ENCODE measurements at places on chromosomes 12 and 14.

DNA sequence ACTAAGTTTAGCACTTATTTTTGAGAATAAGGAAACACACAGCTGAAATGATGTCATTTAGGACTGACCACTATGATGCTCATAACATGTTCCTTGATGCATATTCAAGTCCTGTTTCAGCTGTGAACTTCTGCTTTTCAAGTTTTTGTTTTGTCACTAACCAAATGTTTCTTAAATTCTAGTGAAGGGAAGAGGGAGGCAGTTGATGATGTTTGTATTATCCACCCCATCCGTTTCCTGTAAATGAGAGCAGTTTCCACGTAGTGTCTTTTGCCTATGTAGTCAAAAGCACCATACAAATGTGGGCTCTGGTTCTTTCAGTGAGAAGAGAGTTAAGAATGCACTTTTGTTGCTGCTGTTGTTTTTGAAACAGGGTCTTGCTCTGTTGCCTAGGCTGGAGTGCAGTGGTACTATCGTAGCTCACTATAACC, 491.8 kb downstream of the PCNX1 start:
- peak; percentile 15 for DNase-seq

- DNase-seq: peak; percentile 3
These were observed 96.6 kb downstream of the EMP1 start for GRCh38 chr12:13293096-13293495.

- DNase-seq: no peak
These were observed 332.7 kb upstream of the FKBP4 start for GRCh38 chr12:2462087-2462486.

- DNase-seq: no peak
These were observed 337.6 kb upstream of the CLEC14A start for GRCh38 chr14:38593476-38593875.

GRCh38 chr14:89588840-89589296, 171.8 kb upstream of the FOXN3 start:
- no peak for DNase-seq

GRCh38 chr12:52254180-52254964, 20.1 kb upstream of the KRT86 start:
- DNase-seq: no peak

DNA sequence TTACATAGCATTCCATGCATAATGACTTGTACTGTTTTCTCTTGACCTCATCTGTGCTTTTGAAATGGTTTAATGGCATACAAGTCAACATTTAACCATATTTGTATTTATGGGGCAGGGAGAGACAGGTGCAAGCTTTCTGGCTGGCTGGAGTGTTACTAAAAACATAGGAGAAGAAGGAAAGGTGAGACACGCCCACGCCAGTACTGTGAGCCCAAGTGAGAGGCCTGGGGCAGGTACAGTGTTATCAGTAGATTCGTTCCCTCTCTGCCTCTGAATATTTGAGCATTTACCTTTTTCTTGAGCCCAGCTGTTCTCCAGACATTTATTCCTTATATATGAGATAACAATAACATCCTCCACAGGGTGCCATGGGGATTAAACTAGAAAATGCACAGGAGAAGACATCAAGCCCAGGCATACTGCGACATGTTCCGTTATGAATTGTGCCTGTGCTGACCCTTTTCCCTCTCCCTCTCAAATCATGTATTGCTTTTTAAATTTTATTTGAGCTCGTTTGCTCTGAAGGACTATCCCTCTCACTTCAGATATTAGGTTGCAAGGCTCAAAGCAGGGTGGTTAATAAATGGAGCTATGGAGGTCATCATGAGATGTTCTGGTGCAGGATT, 34.6 kb upstream of the TUBA1C start:
- no peak for DNase-seq

- DNase-seq: peak; percentile 21
These were observed 1.6 kb downstream of the MGAT4C start for GRCh38 chr12:86254399-86255107.

DNA sequence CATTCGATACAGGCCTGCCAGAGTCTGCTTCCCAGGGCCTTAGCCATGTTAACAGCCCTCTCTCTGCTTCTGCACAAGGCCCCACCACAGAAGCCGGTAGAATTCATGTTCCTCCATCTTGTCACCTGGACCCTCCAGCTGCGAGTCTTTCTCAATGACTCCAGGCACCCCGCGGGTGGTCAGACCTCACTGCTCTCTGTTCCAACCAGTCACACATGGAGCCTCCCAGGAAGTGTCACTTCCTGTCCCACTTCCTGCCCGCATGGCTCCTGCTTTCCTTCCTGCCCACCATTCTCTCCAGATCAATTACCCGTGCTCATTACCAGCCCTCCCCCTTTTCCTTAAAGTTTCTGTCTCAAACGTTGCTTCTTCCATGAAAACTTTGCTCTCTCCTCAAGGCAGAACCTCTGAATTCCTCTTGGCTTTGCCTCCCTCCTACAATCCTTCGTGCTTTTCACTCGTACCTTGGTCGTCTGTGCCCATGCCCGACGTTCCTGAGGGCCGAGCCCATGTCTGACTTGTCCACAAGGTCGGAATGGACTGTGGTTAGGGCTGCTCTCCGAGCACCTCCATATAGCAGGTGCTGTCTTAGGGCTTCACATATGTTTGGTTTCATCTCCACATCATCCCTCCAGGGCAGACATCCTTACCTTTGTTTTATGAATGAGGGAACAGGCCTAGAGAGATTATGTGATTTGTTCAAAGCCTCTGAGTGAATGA, 172.1 kb downstream of the TSPAN9 start:
- no peak for DNase-seq

GRCh38 chr12:50636505-50636904, 127.4 kb upstream of the ATF1 start:
- DNase-seq: no peak

- DNase-seq: no peak
These were observed 9.8 kb upstream of the CIPC start for GRCh38 chr14:77088219-77088618.

- no peak for DNase-seq
These were observed 63.5 kb downstream of the CCDC92 start for GRCh38 chr12:123908884-123909725.

DNA sequence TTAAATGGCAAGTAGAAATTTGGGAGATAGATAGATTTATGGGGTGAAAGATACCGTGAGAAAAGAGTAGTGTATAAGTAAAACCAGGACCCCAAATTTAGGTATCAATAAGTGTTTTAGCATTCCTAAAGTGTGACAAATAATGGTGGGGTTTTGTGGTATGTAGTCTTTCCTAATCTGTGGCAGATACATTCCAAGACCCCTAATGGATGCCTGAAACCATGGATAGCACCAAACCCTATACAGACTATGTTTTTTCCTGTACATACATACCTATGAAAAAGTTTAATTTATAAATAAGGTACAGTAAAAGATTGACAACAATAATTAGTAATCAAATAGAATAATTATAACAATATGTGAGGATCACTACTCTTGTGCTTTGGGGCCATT, 14.4 kb upstream of the TCP11L2 start:
- DNase-seq: peak; percentile 24

DNA sequence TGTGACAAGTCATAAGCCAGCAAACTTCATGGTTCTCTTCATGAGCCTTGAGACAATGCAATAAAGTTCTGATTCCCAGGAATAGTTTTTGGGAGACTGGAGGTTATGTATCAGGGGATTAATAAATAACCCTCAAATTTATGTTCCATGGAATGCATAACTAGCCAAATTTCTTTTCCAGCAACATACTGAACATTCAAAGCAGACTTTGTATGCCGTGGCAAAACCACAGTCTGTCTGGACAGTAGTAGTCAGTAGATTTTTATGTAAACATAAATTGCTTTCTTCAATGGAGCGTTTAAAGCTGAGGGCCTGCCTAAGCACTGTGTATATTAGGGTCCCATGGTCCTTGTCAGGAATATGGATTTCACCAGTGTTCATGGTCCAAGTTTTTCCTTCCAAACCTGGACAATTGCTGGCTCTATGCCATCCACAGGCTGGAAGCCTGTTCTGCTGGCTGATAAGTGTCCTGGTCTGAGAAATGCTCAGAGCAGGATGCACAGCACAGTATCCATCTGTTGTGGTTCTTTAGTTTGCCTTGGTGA, 144.9 kb downstream of the SRGAP1 start:
- peak; percentile 65 for DNase-seq

GRCh38 chr12:114746297-114747011, 62.5 kb upstream of the TBX3 start:
- peak; percentile 17 for DNase-seq

DNA sequence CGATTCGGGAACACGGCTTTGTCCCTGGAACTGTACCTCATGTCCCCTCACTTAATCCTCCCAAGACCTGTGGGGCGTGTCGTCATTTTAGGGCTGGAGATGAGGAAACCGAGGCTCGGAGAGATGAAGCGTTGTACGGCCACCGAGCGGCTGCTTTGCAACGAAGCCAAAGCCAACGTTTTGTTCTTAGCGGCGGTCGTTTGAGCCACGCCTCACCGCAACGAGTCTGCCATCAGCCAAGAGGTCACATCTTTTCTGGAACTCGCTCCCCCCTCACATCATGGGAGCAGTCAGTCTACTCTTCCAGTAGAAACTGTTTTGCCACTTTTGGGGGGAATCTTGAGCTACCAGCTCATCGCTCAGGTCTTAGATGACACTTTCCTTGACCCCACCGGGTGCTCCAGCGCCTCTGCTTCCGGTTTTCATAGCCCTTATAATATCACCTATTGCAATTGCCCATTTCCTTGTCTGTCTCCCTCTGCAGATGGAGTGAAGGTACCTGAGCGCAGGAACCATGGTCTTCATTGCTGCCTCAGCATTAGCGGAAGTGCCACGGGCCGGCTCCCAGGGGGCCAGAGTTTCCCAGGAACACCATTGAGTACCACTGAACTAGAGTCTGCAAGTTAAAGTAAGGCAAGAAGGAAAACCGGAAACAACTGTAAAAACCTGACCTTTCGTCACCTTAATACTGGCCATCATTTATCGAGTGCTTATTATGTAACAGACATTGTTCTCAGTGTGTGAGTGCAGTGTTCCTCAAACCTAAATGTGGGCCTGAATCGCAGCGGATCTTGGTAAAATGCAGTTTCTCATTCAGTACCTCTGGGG, 19.6 kb downstream of the NINJ2 start:
- DNase-seq: no peak

- no peak for DNase-seq
These were observed 133.5 kb upstream of the TMEM132C start for GRCh38 chr12:128133321-128134073.
